ENCODE measurements at places on chromosomes 6 and 20. TPM values are rescaled to one million over a fixed set of nuclear protein-coding genes. Genes with fewer than 3 reads are reported as not detected.

Gene ZNF311
- total RNA-seq, result 1.6 TPM

Gene GJA10
- not detected for total RNA-seq

Gene LHFPL5
- 0.47 TPM for total RNA-seq

Gene FAM83C
- total RNA-seq, result not detected

Gene GPR63
- 0.69 TPM for total RNA-seq

Measured in kidney (tissue), 22 donors.